ENCODE measurements at places on chromosomes 4 and X. TPM values are rescaled to one million over a fixed set of nuclear protein-coding genes. Genes with fewer than 3 reads are reported as not detected.

Gene NCAPG
- total RNA-seq, result 76.7 TPM

Gene CYBB
- not detected for total RNA-seq

Gene DCX
- not detected for total RNA-seq

Gene ITIH6
- total RNA-seq, result not detected

Gene NLGN3
- total RNA-seq, result 0.58 TPM

Gene C1QTNF7
- not detected for total RNA-seq

Measured in activated CD4-positive, alpha-beta memory T cell treated with anti-CD3 and anti-CD28 coated beads for 36 hours (primary cell).